CD8-positive, alpha-beta memory T cell (primary cell): ENCODE measurements at places on chromosomes 16 and 17.

GRCh38 chr17:45893725-45894021 is 681 bp upstream of the MAPT start:
- no peak for DNase-seq

DNA sequence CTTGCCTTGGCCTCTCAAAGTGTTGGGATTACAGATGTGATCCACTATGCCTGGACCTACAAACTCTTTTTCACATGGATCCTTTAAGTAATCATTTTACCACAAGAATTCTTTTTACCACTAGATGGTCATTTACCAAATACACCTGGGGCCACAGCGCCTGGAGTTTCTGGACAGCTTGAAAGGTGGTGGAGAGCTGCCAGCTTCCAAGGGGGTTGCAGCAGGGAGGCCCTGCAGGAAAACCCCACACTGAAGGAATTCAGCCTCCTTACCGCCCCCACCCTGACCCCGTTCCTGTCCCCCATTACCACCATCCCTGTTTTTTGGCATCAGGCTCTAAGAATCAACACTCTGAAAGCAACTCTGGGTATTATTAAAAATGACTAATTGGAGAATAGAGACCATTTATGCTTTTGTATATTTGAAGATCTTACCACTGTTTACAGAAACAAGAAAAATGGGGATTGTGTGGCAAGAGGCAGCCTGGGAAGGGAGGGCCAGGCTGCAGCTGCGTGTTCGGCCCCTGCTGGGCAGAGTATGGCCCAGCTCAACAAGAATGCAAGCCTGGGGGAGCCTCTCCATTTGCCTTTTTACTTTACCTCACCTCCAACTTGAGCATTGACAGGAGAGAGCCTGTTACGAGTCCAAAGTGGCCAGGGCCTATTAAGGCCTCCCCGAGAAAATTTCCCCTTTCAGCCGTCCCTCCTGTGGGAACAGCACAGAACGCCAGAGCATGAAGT is 209.9 kb downstream of the ZFHX3 start:
- DNase-seq = no peak

- no peak for DNase-seq
Measured at GRCh38 chr17:61254904-61255303, 144.7 kb upstream of the TBX2 start.

DNA sequence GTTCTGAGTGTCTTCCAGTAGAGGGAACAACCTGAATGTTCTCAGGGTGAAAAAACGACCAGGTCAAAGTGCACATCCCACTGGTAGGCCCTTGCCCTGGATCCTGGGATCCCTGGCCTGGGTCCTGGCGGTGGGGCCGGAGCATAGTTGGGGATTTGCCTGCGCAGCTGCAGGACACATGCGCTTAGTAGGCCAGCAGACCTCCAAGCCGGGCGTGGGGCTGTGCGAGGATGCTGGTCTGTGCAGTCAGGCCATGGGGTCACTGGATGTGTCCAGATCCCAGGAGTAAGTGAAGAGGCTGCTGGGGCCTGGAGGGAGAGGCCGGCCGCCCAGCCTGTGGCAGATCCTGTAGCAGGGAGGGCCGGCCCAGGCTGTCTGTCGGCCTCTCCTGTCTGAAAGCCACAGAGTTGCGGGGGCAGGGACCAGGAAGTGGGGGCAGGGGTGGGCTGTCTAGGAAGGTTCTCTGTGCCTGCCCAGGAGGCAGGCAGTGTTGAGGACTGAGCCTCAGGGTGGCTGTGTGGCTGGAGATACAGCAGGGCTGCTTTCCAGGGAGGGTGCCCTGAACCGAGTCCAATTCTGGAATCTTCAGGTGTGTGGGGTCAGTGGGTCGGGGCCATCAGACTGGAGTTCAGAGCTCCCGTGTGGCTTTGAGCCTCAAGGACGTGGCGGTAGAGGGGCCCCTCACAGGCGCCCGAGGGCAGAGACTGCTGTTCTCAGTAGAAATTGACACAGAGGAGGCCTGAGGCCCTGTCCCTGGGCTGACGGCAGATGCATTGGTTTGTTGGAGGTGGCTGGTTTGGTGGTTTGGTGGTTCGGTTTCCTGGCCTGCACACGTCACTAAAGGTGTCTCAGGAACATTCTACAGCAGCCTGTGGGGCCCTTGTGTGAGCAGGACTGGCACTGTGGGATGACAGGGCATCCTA is 17.2 kb upstream of the NUDT16L1 start:
- DNase-seq = peak; percentile 78

- DNase-seq = no peak
Measured at GRCh38 chr17:27268394-27269085, 25.4 kb upstream of the WSB1 start.

DNA sequence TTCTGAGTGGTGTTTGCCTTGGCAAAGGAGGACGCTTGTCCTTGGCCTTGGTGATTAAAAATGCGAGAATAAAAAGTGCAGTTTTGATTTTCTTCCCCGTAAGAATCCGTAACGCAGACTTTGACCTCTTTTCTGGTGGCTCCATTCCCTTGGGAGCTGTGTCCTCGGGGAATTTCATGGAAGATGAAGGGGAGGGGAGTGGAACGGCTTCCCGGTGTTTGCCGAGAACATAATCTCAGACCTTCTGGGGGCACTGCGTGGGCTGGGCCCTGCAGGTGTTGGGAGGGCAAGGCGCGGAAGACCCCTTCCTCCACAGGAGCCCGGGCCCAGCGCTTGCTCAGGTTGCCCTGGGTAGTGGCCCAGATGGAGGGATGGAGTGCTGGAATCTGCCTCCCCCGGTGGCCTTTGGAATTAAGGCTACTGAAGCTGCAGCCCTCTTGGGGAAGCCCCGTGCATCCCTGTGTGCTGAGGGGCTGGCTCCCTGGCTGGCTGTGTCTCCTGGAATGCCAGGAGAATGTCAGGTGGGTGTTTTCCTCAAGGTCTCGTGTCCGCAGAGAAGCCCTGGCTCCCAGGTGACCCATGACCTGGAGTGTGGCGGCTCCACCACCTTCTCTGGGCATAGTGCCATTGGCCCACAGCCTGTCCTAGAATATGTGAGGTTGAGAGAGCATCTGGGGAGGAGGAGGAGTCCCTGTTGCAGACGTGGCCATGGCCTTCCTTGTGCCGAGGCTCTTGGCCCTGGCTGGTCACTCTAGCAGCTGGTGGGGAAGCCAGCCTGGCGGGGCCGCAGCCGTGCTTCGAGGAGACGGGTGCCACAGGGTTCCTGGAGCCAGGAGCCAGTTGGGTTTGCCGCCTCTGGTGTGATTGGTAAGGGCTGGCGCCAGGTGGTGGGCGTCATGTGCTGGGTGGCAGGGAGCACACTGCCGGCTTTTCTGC is 3.1 kb downstream of the BAIAP2 start:
- no peak for DNase-seq

- no peak for DNase-seq
Measured at GRCh38 chr16:80380514-80380913, 160.3 kb upstream of the DYNLRB2 start.

DNA sequence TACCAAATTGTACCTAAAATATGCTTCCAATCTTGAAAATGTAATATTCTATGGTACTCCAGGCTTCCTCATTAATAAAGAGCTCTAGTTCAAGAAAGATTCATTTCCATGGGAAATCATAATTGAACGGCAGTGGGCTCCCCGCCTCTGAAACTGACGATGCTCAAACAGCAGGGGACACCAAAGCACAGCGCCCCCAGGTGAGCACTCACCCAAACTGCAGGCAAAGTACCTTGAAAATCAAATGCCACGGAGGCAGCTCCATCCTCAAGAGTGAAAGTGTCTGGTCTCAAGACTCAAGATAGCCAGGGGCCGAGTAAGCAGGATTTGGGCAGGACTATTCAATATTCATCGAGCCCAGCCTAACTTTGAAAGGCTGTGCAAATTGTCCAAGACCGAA is 217.4 kb upstream of the TNRC6C start:
- DNase-seq = peak; percentile 38

DNA sequence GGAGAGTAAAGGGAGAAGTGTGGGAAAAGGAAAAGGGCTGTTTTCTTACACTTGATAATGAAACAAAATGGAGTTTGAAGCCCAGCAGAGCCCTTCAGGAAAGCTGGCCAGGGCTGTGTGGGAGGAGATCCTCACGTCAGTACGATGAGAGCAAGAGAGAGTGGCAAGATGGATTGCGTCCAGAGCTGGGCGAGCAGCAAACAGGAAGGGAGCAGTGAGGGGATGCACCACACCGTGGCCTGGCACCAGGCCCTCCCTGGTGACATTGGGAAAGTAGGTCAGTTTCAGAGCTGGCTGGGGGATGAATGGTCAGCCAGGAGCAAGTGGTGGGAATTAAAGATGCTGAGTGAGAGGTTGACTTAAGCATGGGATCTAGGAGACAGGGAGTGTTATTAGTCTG is 273.6 kb downstream of the GRIN2A start:
- no peak for DNase-seq
